ENCODE measurements at places on chromosomes 4 and X.

- DNase-seq, result no peak
These were observed 186.9 kb downstream of the LRBA start for GRCh38 chr4:150828159-150828558.

GRCh38 chr4:172308078-172308477, 494.9 kb downstream of the GALNTL6 start:
- no peak for DNase-seq

DNA sequence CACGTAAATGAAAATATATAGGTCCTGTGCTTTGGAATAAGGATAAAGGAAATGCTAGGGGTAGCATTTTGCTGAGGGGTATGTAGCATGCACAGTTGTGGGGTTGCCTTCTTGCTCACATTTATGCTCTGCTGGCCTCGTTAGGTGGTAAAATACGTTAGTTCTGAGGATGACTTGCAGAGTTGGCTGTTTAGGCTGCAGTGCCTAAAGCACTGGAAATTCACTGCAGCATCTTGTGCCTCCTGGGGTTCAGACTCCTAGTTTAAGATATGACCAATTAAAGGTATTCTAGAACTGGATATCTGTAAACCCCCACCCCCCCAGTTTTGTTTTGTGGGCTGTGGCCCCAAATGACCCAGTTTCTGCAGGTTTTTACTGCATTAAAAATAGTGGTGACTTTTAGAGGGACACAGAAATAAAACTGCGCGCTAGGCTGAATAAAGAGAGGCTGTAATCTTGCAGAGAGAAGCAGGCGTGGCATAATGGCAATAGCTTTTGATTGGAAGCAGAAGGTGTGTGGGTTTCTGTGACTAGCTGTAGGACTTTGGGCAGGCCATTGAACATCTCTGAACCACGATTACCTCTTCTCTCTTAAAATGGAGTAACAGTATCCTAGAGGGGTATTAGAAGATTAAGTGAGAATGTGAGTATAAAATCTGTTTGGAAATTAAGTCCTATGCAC, 79.3 kb downstream of the REPS2 start:
- DNase-seq, result no peak

- no peak for DNase-seq
These were observed 43.3 kb downstream of the RHOH start for GRCh38 chr4:40240040-40240653.

- DNase-seq, result no peak
These were observed 22.0 kb downstream of the AFAP1 start for GRCh38 chr4:7917669-7918068.

DNA sequence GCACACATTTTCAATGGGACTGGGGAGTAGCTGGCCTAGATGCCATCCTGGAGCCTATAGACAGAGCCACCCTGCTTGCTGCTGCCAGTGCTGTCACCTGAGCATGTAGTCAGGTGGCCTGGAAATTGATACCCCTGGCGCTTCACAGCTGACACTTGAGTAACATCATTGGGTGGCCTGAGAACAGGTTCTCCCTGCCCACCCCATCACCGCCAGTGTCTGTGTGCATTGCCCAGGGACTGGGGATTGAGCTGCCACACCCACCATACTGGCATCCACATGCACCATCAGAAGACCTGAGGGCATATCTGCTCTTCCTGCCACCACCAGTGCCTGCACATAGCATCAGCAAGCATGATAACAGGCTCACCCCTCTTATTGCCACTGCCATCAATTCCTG, 1142.9 kb upstream of the PABPC4L start:
- no peak for DNase-seq

GRCh38 chrX:133983256-133983973, 2.0 kb downstream of the GPC3 start:
- no peak for DNase-seq

Data from hematopoietic multipotent progenitor cell treated with erythropoietin and hydrocortisone succinate and interleukin-3 and kit ligand, for 8 days (in vitro differentiated cells).